Esophagus squamous epithelium (tissue), 5 donors: ENCODE measurements at places on chromosomes 4 and X. TPM values are rescaled to one million over a fixed set of nuclear protein-coding genes. Genes with fewer than 3 reads are reported as not detected.

TLR8 gene
- 3.1 TPM for total RNA-seq

CCDC158 gene
- total RNA-seq: not detected

ETDA gene
- total RNA-seq: not detected

RAB9B gene
- not detected for total RNA-seq

CYTL1 gene
- total RNA-seq: not detected

ZNF157 gene
- not detected for total RNA-seq

ERAS gene
- not detected for total RNA-seq

TRO gene
- total RNA-seq: 7.1 TPM

DNA sequence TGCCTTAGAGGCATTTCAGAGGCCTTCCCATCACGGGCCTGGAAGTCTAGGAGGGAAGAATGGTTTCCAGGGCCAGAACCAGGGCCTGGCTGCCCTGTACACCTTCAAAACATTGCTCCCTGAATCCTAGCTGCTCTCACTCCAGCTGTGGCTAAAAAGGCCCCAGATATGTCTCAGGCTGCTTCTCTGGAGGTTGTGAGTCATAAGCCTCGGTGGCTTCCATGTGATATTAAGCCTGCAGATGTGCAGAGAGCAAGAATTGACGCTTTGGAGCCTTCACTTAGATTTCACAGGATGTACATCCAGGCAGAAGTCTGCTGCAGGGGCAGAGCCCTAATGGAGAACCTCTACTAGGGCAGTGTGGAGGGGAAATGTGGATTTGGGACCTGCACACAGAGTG lies 502.5 kb downstream of the GRXCR1 start:
- H3K36me3 ChIP-seq: no peaks in the 10 kb centered on the region
- DNase-seq: no peak
- no peak overlapping the region for H3K4me3 ChIP-seq
- no peaks in the 10 kb centered on the region for H3K27me3 ChIP-seq

DNA sequence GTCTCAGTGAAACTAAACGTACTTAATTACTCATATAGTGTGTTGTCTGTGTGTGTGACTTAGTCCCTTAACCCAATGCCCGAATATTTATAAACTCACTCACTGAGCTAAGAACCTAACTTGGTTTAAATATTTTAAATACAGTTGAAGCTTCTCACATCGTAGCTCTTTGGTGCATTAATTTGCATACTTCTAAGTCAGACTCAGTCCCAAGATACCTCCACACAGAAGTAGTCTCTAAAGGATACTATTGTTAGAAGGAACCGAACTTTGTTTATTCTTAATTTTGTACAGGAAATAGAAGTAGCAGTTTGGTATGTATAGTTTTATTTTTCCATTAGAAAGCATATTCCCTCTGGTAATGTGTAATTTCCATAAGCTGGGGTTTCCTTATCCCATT lies 54.0 kb upstream of the NKAP start:
- peaks cover 100% of the 10 kb centered on the region for H3K27me3 ChIP-seq
- no peak overlapping the region for H3K27ac ChIP-seq
- no peak for DNase-seq
- no peaks in the 10 kb centered on the region for H3K4me1 ChIP-seq
- no peaks in the 10 kb centered on the region for H3K36me3 ChIP-seq

GRCh38 chrX:39645178-39645895 lies 452.4 kb downstream of the BCOR start:
- H3K4me3 ChIP-seq: no peak overlapping the region
- DNase-seq: no peak
- H3K36me3 ChIP-seq: no peaks in the 10 kb centered on the region
- H3K27ac ChIP-seq: peak overlapping the region; percentile 31

DNA sequence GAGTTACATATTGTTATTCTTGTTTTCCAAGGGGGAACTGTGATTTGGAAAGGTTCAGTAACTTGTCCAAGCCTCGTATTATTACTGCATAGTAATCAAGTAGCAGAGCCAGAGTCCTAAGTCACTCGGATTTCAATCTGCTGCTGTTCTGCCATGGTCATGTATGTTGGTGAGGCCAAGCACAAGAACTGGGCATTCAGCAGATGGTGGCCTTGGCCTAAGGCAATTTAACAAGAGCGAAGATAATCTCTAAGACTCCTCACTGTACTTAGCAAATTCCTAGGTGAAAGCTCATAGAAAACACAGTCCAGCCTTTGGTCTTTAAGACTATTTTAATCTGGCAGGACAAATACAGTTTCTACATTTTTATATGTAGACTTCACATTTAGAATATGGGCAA lies 64.8 kb downstream of the NDST3 start:
- H3K27me3 ChIP-seq: no peaks in the 10 kb centered on the region
- H3K27ac ChIP-seq: no peak overlapping the region
- DNase-seq: no peak
- H3K4me3 ChIP-seq: no peak overlapping the region

DNA sequence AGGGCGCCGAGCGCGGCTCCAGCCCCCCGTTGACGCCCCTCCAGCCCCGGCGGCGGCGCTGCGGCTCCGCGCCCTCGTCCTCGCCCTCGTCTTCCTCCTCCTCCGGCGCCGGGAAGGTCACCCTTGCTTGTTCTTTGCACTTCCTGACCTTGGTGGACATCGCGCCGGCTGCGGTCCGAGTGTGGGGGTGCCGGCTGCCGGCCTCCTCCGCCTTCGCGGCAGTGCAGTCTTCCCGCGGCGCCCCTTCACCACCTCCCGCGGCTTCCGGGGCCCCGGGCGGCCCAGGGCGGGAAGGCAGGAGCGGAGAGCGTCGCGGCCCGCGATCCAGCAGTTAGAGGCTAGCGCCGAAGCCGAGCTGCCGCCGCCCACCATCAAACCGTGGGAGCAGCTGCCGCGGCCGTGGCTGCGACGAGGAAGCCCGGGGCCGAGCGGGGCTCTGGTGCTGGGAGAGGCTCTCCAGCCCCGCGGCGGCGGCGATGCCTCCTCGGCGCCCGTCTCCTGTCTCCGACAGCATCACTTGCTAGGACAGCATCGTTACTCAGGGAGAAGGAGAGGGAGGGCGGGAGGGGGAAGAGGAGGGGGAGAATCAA lies at the start of gene TRPC3:
Gene TRPC3, minus strand, starts transcription at position 540 of the 590 bp plus-strand sequence. Its CDS starts 380 bp downstream, at position 160.
- H3K4me1 ChIP-seq: peaks cover 10% of the 10 kb centered on the region
- DNase-seq: no peak
- peak within 1 kb of the TSS; percentile 40 for H3K4me3 ChIP-seq

DNA sequence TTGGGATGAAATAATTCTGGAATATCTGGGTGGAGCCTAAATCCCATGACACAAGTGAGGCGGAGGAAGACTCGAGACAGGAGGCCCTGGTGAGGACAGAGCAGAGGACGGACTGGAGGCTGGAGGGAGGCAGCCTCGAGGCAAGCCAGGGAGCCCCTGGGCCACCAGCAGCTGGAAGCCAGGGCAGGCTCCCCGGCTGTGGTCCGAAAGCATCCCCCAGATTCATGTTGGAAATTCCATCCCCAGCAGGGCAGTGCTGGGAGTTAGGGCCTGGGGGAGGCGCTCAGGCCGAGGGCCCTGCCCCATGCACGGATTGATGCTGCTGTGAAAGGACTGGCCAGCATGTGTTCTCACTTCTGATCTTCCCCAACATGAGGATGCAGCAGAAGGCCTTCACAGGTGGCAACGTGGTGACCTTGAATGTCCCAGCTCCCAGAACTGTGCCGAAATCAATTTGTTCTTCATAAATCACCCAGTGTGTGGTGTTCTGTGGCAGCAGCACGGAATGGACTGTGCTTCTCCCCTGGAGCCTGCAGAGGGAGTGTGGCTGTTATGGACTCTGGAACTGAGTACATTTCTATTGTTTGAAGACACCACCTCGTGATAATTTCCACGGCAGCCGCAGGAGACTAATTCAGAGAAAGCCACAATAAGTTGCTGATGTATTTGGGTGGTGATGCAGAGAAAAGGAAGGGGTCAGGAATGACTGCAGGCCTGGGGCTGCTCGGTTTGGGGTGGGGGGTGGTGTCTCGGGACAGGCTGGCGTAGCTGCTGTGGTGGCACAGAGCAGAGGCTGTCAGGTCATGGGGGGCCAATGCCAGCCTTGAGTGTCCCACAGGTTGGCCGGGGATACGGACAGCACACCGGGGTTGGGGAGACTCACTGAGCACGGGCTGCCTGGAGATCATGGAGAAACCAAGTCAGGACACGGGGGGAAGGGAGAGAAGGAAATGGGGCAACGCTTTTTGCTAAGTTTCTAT lies 56.9 kb downstream of the PCGF3 start:
- no peak overlapping the region for H3K27ac ChIP-seq
- no peak for DNase-seq
- H3K27me3 ChIP-seq: no peaks in the 10 kb centered on the region

- DNase-seq: no peak
- H3K27me3 ChIP-seq: no peaks in the 10 kb centered on the region
- H3K4me3 ChIP-seq: no peak overlapping the region
- H3K36me3 ChIP-seq: no peaks in the 10 kb centered on the region
- peaks cover 4% of the 10 kb centered on the region for H3K4me1 ChIP-seq
Observed at GRCh38 chr4:25926462-25926861, 12.4 kb downstream of the SMIM20 start.

DNA sequence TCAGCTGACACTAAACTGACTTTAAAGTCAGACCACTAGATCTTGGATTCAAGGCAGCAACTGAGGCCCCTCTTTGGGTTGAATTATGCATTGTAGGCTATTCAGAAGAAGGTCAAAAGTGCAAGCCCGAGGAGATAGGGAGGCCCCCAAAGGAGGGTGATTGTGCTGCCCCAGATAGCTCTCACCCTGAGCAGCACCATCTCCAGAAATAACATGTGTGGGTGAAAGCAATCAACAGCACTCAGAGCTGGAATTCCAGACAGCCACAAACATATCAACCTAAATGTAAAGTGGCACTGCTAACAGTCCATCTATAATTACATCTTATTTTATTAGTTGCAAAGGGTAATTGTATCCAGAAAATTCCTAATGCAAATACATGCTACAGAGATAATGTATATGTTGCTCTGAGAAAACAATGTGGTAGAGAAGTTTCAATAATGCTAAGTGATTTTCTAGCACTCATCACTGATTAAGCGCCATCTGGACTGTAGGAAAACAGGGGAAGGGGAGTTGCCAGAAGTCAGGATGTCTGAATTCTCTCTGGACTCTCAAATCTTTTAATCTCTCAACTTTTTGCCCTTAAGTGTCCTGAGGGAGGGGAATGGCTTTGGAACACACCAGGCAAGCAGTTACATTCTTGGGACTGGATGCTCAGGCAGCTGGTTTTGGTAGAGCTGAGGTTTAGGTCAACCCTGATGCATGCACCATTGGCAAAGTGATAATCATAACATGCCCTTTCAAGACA lies 61.8 kb upstream of the SFRP2 start:
- H3K27me3 ChIP-seq: no peaks in the 10 kb centered on the region
- H3K27ac ChIP-seq: no peak overlapping the region
- no peak overlapping the region for H3K4me3 ChIP-seq
- no peaks in the 10 kb centered on the region for H3K4me1 ChIP-seq
- DNase-seq: no peak

DNA sequence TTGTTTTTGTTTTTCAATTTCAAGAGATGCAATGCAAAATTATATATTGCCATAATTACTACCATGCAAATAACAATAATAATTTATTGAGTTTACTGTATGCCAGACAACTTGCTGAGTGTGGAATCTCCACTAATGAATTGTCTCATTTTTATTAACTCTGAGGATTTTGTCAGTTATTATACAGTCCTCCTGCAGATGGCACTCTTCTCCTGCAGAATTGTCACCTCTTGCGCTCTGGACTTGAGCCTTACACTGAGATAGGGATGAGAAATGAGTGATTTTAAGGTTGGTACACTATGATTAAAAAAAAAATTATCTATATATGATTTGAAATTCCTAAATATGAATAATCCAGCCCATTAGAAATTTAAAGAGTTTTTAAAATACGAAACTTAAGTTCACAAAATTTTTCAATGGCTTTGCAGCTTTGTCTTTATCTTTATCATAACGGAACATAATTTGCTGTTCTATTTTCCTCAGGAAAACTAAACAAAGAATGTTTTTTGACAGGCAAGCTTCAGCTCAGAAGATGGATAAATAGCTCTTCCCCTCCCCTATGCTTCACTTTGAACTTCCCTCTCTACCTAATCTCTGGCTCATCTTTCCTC lies 12.7 kb upstream of the PAQR3 start:
- H3K4me1 ChIP-seq: no peaks in the 10 kb centered on the region
- no peak for DNase-seq
- no peak overlapping the region for H3K4me3 ChIP-seq

GRCh38 chrX:153640045-153640686 lies 6.8 kb upstream of the DUSP9 start:
- no peak for DNase-seq
- no peaks in the 10 kb centered on the region for H3K36me3 ChIP-seq
- no peak overlapping the region for H3K4me3 ChIP-seq
- peaks cover 71% of the 10 kb centered on the region for H3K27me3 ChIP-seq
- H3K4me1 ChIP-seq: peaks cover 33% of the 10 kb centered on the region

DNA sequence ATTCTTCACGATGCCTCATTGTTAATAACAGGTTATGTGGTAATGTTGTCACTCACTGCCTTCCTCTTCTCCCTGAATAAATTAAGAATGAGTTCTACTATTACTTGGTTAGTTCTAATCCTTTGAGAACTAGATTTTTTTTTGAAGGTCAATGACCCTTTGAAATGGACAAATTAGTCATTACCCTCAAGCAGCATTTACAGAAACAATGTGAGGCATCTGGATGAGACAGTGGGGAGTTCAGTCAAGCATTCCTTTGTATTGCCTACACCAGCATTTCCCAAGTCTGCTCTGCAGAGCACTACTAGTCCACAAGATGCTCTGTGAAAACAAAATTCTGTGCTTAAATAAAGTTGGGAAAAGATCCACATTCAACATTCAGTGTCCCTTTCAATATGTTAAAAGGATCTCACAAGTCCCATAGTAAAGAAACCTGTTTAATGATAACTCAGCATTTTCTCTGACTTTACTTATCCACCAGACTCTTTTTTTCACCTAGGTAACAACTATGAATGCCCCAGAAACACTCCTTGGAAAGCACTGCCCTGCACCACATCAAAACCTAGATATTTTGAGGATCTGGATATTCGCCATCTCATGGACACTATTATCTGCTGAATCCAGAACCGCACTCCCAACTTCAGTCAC lies 60.6 kb downstream of the CHRDL1 start:
- no peak overlapping the region for H3K4me3 ChIP-seq
- H3K27me3 ChIP-seq: no peaks in the 10 kb centered on the region
- no peak for DNase-seq
- no peaks in the 10 kb centered on the region for H3K36me3 ChIP-seq
- no peak overlapping the region for H3K27ac ChIP-seq

- H3K4me3 ChIP-seq: no peak overlapping the region
- no peak for DNase-seq
- H3K4me1 ChIP-seq: no peaks in the 10 kb centered on the region
- no peaks in the 10 kb centered on the region for H3K36me3 ChIP-seq
Observed at GRCh38 chrX:34563804-34564203, 93.3 kb downstream of the TMEM47 start.

- no peak overlapping the region for H3K27ac ChIP-seq
- no peaks in the 10 kb centered on the region for H3K36me3 ChIP-seq
- DNase-seq: no peak
- H3K4me1 ChIP-seq: no peaks in the 10 kb centered on the region
- H3K4me3 ChIP-seq: no peak overlapping the region
- H3K27me3 ChIP-seq: no peaks in the 10 kb centered on the region
Observed at GRCh38 chrX:128518508-128518907, 466.3 kb upstream of the ACTRT1 start.
